ENCODE measurements at places on chromosomes 13 and 19.

DNA sequence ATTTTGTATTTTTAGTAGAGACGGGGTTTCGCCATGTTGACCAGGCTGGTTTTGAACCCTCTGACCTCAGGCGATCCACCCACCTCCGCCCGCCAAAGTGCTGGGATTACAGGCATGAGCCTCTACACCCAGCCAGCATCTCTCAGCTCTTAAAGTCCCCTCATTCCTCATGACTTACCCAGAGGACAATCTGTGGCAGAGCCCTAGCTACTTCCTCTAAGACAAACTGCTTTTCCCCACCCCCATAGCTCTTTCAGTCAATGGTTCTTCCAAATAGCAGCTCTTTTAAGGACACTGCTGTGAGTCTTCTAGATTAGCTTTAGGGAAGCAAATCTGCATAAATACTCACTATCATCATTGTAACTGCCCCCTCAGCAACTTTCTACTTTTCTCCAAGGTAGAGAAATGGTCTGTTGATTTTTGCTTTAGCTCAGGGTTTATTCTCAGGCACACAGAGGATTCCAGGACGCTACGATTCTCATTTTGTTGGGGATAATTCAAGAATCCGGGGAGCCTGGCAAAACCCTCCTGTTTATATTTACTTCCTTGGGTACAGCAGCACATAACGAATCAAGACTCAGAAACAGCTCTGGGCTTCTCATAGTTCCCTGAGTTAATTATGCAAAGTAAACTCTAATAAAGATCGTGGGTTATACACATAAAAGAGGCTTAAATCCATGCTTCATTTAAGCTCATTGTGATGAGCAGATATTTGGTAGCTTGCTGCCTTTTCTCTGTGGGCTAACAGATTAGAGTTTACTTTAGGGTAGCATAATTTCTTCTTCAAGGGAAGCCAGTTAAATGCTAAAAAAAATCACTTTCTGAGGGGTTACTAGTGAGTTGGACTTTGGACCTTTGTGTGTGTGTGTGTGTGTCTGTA lies 357.4 kb downstream of the TDRD3 start:
- DNase-seq = no peak

DNA sequence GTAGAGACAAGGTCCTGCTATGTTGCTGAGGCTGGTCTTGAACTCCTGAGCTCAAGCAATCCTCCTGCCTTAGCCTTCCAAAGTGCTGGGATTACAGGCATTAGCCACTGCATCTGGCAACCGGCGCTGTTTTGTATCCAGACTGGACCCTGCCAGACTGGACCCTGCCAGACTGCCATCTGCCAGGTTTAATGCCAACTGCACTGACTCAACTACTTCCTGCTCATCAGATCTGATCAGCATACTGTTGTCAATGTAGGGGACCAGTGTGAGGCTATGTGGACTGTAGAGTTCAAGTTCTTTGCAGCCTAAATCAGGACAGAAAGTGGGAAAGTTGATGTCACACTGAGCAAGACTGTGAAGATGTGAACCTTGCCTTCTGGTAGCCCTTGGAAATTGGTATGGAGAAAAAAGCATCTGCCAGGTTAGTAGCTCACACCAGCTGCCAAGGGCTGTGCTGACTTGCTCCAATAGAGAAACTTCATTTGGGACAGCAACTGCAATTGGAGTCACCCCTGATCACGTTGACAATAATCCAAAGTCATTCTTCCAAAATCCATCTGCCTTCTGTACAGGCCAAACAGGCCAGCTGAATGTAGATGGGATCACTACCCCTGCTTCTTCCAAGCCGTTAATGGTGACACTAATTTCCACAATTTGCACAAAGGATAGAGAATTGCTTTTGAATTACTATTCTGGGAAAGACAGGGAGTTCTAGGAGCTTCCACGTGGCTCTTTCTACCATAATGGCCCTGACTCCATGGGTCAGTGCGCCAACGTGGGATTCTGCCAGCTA lies 36.8 kb upstream of the ATP1A3 start:
- no peak for DNase-seq

DNA sequence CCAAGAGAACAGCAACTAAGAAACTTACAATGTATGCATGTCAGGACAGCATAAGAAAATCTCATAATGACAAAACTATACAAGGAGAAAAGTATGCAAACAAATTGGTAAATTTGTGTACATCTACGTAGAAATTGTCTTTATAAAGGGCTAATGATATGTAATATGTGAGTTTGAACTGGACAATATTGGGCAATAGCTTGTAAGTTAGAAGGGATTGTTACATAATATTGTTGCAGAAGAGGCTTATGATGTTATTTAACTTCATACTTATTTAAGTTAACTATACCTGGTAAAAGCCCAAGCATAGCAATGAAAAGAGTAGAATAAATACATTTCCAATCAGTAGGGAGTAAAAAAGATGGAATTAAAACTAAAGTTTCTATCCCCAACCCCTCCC lies 134.0 kb downstream of the MAB21L1 start:
- no peak for DNase-seq

DNA sequence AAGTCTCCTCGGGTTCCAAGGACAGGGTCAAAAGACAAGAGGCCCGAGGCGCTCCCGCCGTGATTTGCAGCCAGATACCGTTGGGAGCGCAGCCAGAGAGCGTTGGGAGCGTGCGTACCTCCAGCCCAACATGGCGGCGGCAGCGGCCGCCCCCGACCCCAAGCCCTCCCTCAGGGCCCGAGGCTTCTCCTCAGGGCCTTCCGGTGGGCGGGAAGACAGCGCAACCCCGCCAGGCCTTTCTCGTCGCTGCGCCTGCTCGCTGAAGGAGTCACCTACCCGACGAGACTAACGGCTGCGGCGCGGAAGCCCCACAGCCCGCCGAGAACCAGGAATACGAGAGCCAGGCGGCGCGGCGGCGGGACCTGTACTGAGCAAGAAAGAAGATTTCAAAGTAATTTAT lies 3.2 kb upstream of the ZNF850 start:
- no peak for DNase-seq

- no peak for DNase-seq
Measured at GRCh38 chr19:51194527-51195315, 30.2 kb upstream of the CD33 start.

Measured in GOT3 (cell line).